ENCODE measurements at places on chromosomes 1 and 21. TPM values are rescaled to one million over a fixed set of nuclear protein-coding genes. Genes with fewer than 3 reads are reported as not detected.
A peak's percentile ranks its signal among the peaks of the same experiment; 100 is the strongest.

- peak; percentile 23 for DNase-seq
Measured at GRCh38 chr1:182679684-182680083, 4.7 kb downstream of the RGS8 start.

- no peak for DNase-seq
Measured at GRCh38 chr1:204223129-204223860, 9.5 kb upstream of the GOLT1A start.

DNA sequence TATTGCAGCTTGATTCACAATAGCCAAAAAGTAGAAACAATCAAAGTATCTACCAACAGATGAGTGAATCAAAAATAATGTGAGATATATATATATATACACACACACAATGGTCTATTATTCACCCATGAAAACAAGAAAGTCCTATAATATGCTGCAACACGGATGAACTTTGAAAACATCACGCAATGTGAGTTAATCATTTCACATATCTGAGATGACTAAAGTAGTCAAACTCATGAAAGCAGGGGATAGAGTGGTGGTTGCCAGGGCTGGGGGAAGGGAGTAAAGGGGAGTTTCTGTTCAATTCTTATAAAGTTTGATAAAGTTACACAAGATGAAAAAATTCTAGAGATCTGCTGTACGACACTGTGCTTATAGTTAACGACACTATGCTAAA lies 1234.8 kb downstream of the MRPL39 start:
- DNase-seq, result no peak

- DNase-seq, result no peak
Measured at GRCh38 chr1:234672349-234673135, 62.6 kb upstream of the IRF2BP2 start.

DNA sequence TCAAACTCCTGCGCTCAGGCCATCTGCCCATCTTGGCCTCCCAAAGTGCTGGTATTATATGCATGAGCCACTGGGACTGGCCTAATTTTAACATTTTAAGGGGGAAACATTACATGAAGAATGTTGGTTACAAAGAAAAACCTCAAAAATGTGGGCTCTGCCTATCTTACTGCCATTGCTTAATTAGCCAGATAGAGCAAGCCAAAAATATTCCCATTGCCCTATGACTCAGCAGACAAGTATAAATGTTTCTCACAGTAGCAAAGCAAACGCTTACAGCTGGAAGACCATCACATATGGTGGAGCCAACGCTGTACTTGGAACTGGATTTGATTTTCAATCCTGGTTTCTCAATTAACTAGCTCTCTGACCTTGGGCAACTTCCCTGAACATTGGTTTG lies 502.0 kb downstream of the SMYD3 start:
- DNase-seq, result peak; percentile 98

- DNase-seq, result peak; percentile 89
Measured at GRCh38 chr1:157961805-157962762, 31.4 kb upstream of the KIRREL1 start.

DNA sequence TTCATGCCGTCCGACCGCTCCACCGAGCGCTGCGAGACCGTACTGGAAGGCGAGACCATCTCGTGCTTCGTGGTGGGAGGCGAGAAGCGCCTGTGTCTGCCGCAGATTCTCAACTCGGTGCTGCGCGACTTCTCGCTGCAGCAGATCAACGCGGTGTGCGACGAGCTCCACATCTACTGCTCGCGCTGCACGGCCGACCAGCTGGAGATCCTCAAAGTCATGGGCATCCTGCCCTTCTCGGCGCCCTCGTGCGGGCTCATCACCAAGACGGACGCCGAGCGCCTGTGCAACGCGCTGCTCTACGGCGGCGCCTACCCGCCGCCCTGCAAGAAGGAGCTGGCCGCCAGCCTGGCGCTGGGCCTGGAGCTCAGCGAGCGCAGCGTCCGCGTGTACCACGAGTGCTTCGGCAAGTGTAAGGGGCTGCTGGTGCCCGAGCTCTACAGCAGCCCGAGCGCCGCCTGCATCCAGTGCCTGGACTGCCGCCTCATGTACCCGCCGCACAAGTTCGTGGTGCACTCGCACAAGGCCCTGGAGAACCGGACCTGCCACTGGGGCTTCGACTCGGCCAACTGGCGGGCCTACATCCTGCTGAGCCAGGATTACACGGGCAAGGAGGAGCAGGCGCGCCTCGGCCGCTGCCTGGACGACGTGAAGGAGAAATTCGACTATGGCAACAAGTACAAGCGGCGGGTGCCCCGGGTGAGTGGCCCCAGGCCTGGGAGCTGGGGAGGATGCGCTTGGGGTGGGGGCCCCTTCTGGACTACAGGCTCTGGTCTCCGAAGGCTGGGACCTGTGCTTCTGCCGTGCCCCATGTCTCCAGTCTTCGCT lies 1.1 kb downstream of the SKI start:
- no peak for DNase-seq

DNA sequence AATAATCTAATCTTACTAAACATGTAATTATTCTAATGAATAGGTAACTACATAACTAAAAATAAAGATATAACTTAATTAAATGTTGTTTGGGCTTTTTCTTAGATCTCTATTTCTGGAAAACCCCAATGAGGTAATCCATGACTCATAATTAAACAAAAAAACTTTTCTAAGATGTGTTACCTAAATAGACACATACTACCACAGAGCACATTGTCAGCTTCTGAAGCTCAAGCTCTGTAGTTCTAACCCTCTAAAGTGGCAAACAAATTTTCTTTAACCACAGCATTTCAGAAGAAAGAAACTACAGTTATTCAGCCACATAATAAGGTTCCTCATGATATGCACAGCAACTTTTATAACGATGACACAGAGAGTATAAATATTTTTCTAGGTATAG lies 4.2 kb downstream of the OR6K3 start:
- no peak for DNase-seq

DNA sequence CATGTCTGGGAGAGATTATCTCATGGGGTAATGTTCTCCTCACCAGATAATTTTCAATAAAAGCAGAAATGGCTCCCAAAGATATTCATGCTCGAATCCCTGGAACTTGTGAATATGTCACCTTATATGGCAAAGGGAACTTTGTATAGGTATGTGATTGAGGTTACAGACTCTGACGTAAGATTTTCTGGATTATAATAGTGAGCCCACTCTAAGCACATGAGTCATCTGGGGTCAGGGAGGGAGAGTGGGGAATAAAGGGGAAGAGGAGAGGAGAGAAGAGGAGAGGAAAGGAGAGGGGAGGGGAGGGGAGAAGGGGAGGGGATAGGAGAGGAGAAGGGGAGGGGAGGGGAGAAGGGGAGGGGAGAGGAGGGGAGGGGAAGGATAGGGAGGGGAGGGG lies 1193.9 kb downstream of the PLA2G4A start:
- no peak for DNase-seq

- DNase-seq, result peak; percentile 5
Measured at GRCh38 chr1:116878804-116879477, 30.8 kb upstream of the PTGFRN start.

GRCh38 chr1:169648709-169649108 lies 18.8 kb upstream of the SELP start:
- DNase-seq, result no peak

DNA sequence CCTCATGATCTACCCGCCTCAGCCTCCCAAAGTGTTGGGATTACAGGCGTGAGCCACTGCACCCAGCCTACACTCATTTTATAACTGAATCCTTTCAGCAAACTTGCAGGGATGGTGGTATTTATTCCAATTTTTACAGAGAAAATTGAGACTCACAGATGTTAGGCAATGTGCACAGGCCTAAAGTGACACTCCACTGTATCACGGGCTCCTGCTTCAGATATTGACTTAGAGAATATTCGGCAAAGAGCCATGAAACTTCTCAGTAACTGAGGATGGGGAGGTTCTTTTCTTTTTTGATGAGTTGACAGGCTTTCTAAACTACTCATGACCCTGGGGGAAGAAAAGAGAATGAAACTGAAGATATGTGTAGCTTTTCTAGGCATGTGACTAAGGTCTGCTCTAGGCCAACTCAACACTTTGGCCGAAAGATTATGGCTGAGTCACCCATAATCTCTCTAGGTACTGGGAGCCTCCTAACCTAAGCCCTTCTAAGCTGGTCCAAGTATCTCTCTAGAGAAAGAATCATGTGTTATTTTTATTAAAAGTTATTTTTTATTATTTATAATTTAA lies 19.9 kb upstream of the PTCH2 start:
- no peak for DNase-seq

DNA sequence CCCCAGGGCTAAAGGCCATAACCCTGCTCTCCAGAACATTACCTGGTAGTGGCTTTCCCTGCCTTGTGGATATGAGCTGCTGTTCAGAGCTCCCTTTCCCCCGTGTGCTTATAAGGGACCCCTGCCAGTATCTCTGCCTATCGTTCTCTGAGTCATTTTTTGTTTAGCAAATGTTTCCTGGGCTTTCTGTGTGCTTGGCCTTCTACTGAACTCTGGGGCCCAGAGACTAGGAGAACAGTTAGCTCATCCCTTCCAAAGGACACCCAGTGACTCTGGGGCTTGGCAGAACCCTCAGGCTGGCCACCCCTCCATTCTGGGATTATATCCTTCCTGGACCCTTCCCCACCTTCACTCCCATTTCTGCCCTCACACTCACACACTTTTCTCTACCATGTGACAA lies 80.8 kb upstream of the POU3F1 start:
- no peak for DNase-seq

DNA sequence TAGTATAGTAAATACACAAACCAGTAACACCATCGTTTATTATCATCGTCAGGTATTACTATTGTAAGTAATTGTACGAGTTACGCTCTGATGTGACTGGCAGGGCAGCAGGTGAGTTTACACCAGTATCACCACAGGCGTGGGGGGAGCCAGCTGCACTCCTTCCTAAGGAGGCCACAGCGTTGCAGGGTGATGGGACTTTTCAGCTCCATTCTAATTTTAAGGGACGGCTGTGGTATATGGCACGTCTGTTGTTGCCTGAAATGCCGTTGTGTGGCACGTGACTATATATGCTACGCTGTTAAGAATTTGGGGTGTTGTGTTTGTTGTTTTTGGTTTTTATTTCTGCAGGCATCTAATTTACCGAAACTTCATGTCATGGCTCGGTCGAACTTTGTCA lies 164.8 kb upstream of the COL6A1 start:
- DNase-seq, result no peak

GRCh38 chr1:3551711-3552110 lies 59.6 kb downstream of the MEGF6 start:
- DNase-seq, result no peak

- no peak for DNase-seq
Measured at GRCh38 chr1:196701144-196701543, 49.3 kb downstream of the CFH start.

GRCh38 chr1:30511991-30512913 lies 211.1 kb downstream of the MATN1 start:
- DNase-seq, result peak; percentile 58

DNA sequence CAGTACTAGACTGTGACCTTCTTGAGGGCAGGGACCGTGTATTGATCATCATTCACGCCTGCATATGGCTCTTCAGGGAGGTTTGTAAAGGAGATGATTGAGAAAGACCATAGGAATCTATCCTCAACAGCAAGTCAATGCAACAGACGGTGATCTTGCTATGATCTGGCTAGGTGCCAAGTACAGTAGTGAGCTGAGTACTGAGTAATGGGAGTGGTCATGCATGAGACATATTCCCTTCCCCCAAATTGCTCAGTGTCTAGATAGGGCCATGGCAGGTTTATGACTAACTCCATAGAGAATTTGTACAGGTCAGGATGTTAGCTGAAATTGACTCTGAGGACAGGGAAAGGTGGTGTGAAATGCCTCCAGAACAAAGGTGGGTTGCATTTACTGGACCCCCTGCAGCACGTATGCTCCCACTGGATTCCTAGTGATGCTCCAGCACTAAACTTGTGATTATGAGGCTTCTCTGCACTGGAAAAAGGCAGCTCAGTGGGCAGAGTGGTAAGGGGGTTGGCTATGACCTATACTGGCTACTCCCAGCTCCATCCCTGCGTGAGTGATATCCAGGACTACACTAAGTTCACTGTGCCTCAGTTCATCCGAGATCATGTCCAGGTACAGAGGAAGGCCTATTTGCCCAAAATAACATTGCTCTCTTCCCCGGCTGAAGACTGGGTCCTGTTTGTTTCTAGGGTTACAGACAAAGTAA lies 37.2 kb downstream of the KCNJ6 start:
- peak; percentile 78 for DNase-seq

DNA sequence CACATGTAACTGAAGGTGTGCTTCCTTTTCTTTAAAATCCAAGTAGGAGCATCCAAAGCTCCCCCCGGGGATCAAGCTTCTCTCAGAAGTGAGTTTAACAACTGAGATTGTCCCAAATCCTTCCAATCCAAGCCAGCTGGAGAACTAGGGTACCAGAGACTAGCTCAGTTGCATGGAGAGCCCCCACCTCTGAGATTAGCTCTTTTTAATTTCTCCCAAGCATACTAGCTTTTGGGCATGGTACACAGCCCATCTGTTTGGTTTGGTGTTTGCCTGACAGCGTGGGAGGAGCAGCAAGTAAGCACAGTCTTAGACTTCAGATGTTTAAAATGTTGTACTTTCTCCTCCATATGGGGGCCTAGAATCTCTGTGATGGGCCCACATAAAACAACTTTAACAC lies 142.8 kb downstream of the ASTN1 start:
- DNase-seq, result no peak

DNA sequence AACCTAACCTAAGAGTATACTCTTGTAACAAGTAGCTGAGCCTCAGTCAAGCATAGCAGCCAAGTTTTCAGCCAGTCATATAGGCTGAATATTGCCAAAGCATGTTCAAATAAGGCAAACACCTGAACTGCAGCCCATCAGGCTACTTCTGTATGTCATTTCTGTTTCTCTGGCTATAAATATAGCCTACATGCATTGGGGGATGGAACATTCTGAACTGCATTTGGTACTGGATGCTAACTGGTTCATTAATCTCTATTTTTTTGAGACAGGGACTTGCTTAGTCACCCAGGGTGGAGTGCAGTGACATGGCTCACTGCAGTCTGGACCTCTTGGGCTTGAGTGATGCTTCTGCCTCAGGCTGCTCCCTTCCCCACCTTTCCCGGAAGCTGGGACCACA lies 37.3 kb downstream of the MAST2 start:
- DNase-seq, result peak; percentile 25

GRCh38 chr1:119909890-119910596 lies 13.7 kb upstream of the ADAM30 start:
- DNase-seq, result no peak

GRCh38 chr1:6207921-6208320 lies 2.0 kb downstream of the RNF207 start:
- DNase-seq, result no peak

GRCh38 chr1:108072212-108072611 lies 107.2 kb upstream of the VAV3 start:
- DNase-seq, result no peak

- no peak for DNase-seq
Measured at GRCh38 chr1:17798799-17799382, 43.8 kb downstream of the ACTL8 start.

GRCh38 chr21:40846103-40846502 lies 855 bp downstream of the DSCAM start:
- DNase-seq, result no peak

Gene PUM1
- total RNA-seq, result 25.7 TPM

Gene LIPI
- not detected for total RNA-seq

Gene HRNR
- total RNA-seq, result not detected

Gene L1TD1
- total RNA-seq, result not detected

Gene SAMD11
- total RNA-seq, result 37.0 TPM

Gene PDC
- total RNA-seq, result not detected

Gene GNG4
- 3.5 TPM for total RNA-seq

Gene KRTAP26-1
- not detected for total RNA-seq

Gene LRIG2
- total RNA-seq, result 6.3 TPM

Gene PADI4
- total RNA-seq, result 0.50 TPM

Gene BTF3L4
- 62.7 TPM for total RNA-seq

Gene SHCBP1L
- not detected for total RNA-seq

Gene AGT
- 15.2 TPM for total RNA-seq

Measured in A172 (cell line).